ENCODE measurements at places on chromosomes 5 and 9.

- DNase-seq = no peak
These were observed 16.1 kb downstream of the AMBP start for GRCh38 chr9:114061830-114062474.

GRCh38 chr5:146206257-146206656, 2.9 kb downstream of the RBM27 start:
- no peak for DNase-seq

DNA sequence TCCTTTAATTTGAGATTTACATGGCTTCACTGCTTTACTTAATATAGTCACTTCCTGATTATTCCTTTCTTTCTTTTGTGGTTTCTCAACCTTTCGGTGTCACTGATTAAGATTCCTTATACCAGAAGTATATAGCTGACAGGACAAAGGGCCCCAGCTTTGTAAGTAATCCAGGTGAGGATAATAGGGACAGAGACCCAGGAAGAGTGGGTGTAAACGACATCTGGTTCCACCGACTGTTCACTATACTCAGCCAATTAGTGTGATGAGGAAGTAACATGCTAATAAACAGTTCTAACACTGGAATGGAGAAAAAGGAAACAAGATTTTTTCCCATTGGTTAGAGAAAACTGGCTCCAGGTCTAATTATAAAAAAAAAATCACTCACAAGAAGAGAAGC, 286.3 kb upstream of the EFNA5 start:
- DNase-seq = no peak

DNA sequence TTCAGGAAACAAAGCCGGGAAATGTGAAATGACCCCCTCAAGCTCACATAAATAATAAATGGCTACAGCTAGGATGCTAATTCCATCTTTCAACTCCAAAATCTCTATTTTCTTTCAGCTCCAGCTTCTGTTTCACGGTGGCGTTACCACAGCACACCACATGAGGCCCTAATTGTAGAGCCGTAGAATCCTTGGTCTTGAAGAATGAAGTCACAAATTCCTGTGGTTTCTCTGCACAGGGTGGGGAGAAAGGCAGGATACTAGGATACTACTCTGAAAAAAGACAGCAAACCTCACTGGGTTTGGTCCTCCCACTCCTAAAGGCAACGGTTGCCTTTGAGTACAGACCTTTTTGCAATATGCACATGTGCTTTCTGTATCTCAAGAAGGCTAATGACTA, 13.9 kb upstream of the RARS1 start:
- peak; percentile 94 for DNase-seq

- DNase-seq = no peak
These were observed 82.1 kb upstream of the PITX1 start for GRCh38 chr5:135116160-135116561.

DNA sequence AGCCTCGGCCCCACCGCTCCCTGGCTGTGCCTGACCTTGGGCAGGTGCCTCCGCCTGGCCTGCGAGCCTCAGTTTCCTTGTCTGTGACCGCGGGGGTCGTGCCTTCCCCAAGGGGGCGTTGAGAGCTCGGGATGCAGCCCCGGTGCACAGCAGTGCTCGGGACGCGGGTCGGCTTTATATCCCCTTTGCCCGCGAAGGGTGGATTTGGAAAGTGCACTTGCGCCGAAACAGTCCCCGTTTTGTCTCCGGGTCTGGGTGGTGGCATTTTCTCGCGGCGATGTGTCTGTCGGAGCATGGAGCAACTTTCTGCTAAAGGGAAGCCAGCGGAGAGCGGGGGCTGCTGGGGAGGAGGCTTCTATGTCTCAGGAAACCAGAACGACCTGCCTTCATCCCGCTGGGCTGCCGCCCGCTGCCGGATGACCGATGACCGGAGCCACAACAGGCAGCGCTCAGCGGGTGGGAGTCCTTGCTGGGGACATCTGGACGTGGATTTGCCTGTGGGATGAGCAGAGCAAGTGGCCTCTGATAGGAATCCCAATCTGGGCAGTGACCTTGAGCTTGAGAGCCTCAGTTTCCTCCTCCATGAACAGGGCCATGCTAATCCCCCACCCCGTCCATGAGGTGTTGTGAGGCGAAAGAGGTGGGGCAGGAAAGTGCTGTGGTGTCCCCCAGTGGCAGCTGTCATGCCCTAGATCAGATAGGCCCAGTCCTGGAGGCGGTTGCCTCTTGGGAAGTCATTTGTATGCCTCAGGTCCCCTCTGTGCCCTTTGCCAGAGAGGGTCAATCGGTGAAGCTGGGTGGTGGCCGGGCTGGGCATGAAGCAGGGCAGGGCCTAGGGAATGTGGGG, 651 bp downstream of the HRH2 start:
- peak; percentile 26 for DNase-seq

- DNase-seq = no peak
These were observed 67.6 kb downstream of the HMCN2 start for GRCh38 chr9:130333041-130333711.

DNA sequence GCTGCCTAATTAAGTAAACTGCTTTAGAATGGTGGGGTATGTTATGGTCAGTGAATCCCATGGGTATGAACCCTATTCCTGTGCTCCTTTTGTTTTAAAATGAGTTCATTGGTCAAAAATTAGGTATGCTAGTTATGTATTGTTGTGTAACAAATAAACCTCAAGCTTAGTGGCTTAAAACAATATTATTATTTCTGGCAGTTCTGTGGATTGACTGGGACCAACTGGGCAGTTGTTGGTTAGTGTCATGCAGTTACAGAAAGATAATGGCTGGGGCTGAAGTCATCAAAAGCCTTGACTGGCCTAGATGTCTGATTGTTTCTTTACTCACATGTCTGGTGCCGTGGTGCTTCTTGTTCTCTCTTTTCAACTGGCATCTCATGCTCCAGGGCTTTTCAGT, 8.9 kb upstream of the PTAR1 start:
- DNase-seq = no peak

DNA sequence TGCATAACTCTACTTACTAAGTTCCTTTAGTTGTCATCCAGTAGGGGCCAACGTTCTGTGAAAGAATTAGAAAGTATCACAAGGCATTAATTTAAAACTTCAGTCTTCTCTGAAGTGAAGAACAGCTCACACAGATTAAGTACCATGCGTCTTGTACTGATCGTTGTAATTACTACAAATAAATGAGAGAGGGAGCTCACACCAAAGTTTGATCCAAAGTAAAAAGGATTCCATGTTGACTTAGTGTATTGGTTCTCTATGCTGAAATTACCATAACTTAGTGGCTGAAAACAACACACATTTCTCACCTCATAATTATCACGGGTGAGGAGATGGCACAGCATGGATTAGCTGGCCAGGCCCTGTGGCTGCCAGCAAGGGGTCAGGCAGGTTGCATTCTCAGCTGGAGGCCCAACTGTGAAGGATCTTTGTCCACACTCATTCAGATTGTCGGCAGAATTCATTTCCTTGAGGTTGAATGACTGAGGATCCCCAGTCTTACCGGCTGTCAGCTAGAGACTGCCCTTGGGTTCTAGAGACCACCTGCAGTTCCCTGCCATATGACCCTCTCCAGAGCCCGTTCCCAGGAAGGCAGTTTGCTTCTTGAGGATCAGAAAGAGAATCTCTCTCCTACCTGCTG, 169.1 kb downstream of the YTHDC2 start:
- DNase-seq = peak; percentile 26

GRCh38 chr9:97808972-97809371, 44.1 kb upstream of the FOXE1 start:
- DNase-seq = peak; percentile 49

DNA sequence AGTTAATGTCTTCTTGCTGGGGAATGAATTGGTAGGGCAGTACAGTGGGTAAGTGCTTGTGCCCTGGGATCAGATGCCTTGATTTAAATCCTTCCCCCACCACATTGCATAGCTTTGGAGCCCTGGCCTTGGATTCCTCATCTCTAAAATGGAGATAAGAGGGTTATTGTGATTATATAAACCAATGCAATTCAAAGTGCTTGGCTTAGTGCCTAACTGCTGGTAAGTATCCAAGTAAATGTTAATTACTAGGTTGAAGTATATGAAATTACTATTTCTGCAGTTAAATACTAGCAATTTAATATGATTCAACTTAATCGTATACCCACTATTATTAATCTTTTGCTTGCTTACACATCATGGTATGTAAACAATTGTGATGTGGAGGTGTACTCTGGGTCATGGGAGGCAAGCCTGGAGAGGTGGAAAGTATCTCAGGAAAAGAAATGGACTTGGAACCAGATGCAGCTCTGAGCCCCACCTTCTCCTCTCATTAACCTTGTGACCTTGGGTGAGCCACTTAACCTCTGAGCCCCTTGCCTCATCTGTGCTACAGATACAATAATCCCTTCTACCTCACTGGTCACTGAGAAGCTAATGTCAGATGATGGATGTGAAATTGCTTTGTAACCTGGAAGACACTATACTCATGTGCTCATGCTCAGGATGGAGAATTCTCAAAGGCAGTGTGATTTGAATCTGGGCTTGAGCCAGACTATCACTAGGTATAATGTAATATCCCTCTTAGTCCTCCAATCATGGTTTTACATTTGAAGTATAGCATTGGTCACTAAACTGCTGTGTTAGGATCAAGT, 23.8 kb downstream of the NEUROG1 start:
- DNase-seq = no peak

DNA sequence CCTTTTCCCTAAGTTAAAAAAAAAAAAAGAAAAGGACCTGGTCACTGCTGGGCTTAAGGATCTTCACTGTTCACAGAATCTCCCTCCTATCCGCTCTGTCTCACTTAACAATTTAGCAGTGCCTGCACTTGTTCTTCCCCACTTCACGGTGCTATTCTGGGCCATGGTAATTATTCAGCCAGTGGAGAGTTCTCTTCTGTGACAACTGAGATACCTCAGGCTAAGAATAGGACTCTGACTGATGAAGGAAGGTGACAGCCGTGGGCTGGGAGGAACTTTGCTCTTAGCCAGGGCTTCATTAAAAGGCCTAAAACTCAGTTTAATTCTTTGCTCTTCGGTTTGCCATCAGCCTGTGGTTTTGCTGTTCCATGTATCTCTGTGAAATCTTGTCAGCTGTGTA, 51.9 kb upstream of the ENTREP1 start:
- no peak for DNase-seq

DNA sequence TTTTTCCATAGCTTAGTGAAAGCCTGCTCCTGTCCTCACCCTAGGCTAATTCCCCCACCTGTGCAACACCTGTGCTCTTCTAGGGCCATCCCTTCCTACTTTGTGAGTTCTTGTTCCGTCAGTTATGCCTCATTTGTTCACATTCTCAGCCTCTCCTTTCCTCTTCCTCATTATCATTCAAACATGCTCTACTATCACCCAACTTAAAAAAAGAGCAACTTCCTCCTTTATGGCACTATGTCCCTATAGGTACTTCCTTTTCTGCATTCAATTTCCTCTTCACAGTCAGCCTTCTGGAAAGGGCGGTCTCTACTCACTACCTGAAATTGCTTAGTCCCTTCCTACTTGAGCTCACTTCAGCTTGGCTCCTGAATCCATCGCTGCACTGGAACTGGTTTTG, 111.8 kb upstream of the LHFPL2 start:
- no peak for DNase-seq

GRCh38 chr5:113190347-113190746, 213.7 kb downstream of the DCP2 start:
- DNase-seq = peak; percentile 25

GRCh38 chr5:31954091-31954490, 220.0 kb downstream of the GOLPH3 start:
- no peak for DNase-seq

- DNase-seq = peak; percentile 16
These were observed 36.9 kb downstream of the RANBP6 start for GRCh38 chr9:5978523-5978922.

DNA sequence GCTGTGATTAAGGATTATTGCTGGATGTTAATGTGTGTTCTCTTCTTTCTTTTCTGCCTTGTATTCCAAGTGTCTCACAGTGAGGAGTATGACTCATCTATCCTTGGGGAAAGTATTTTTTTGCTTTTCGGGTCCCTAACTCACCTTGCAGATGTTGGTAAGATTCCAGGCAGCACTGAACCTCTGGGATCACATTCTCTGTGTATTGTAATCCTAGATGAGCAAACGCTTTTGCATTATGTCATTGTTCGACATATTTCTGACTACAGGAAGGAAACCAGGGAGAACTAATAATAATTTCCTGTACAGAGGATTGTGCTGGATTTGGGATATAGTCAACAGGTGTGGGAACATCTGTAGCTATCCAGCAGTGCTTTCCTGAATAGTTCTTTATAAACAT, 246.1 kb upstream of the TUT7 start:
- DNase-seq = no peak

- DNase-seq = no peak
These were observed 136.7 kb upstream of the ZNF462 start for GRCh38 chr9:106726070-106726815.

DNA sequence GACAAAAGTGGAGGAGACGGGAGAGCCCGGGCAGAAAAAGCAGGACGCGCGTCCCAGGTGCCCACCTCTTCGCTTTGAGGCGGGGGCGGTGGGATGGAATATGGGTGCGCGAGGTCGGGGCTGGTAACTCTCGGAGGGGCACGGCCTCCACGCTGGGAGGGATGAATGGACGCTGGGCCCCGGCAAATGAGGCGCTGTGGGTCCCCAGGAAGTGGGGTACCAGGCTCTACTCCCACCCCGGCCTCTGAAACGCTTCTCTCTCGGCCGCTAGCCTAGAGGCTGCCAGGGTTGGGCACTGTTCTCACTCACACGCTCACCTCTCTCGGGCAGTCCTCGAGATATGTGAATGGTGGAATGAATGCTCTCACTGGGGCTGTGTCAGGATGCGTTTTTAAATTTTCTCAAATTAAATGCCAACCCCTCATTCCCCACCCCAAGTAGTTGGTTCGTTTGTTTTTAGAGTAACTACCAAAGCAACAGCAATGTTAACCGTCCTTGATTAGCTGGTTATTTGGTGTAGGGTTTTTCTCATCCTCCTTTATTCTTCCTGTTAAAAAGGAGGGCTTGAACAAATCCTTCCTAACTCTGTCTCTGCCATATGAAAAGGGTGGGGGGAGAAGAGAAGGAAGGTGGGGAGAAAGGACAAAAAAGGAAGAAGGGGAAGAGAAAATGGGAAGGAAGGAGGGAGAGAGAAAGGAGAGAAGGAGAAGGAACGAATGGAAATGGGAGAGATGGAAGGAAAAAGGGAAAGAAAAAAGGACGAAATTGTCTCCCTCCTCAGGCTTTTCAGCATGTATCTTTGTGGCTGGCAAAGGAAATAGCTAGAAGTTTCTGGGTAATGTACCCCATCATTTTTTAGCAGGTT, 1.3 kb upstream of the EBF1 start:
- DNase-seq = no peak

DNA sequence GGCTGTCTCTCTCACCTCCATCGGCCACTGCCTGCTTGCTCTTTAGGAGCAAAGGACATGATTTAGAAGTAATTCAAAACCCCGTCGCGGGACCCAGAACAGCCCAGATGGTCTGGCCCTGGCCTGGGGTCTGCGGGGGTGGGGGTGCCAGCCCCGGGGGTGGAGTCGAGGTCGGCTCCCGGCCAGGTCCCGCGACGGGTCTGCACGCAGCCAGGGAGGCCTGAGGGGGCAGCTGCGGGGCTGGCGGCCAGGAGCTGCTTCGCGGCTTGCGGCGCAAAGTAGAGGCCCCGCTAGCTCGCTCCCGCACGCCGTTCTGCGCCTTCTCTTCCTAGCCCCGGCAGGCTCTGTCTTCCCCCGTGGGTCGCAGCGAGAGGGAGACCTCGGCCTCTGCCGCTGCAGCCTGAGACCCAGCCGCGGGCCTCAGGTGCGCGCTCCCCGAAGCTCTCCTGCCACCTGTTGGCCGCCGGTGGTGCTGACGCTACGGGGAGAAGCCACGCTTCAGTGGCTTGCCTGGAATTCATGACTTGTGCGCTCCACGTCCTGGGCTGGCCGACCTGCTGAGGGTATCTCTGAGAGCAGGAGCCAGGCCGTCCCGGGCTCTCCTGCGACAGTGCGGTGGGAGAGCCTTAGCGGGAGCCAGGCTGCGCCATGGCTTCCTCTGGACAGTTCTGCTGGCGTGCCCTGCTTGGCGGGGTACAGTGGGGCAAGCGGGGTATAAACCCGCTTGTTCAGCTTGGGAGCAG, 157.2 kb upstream of the PITX1 start:
- DNase-seq = peak; percentile 92
